Renal cortical epithelial cell (primary cell): ENCODE measurements at places on chromosomes 3 and 15. TPM values are rescaled to one million over a fixed set of nuclear protein-coding genes. Genes with fewer than 3 reads are reported as not detected.

Gene AP3B2
- 0.17 and 1.5 TPM in 2 replicates for total RNA-seq

Gene ABHD10
- 20.1 and 43.6 TPM in 2 replicates for total RNA-seq

Gene ADAMTS17
- total RNA-seq, result 1.4 and 1.5 TPM in 2 replicates

Gene SCN11A
- total RNA-seq, result under 0.01 and 0.15 TPM in 2 replicates

DNA sequence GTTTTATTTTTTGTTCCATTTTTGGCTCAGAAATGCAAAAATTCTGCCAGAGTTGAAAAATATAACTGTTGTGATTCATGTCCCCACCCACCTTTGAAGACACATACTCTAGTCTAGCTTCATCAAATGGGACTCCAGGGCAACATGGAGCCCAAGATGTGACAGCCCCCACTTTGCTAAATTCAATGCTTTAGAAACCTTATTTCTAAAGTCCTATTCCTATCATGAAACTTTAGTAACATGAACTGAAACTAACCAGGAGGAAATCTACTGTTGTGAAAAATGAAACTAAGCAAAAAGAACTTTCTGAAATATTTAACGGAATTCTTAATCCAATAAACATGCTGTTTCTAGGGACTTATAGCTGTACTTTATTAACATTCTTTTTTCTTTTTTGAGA, 20.3 kb downstream of the UBP1 start:
- DNase-seq, result no peak

DNA sequence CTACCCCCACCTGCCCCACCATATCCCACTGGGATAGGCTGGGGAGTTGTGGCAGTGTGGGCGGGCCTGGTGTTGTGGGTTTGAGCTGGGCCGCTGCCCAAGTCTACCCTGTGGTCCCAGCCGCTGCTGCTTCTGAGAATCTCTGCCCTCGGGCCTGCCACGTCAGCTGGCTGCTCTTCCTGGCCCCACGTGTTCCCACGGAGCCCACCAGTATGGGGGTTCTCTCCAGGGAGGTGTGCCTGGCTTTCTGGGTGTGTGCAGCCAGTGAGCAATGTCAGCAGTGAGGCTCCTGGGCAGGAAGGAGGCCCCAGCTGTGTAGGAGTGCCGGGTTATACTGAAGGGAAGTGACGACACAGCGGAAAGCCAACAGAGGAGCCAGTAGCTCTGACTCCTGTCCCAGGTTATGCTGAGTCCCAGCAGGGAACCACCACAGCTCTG, 10.5 kb downstream of the GNAI2 start:
- DNase-seq, result peak; percentile 70

DNA sequence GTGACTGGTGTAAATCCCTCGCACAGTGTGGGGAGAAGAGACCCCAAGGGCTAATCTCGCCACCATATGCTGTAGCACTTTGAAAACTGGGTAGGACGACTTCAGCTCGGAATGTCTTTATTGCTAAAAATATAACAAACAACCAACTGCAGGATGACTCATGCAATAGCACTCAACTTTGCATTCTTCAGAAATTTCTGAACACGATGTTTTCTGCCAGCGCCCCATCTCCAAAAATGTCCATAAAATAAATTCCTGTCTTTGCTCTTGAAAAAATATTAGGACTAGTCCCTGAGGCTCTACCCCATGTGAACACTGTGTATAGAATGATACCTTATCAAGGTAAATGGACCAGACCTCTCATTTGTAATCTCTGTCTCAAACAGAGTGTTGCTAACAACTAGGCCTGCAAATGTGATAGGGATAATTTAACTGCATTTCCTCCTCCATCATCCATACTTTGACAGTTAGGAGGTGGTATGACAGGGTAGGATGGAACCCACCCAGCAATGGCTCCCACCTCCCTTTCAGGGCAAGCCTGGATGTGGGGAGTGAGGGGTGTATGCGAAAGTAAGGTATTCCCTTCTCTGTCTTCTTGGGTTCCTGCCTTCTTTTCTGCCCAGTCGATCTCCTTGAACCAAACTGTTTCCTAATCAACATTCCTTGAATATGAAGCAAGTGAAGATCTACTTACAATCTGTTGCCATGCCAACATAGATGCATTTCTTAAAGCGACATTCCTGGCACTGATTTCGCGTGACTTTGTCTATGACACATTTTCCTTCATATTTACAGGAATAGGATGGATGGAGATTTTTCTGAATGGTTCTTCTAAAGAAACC, 201.1 kb downstream of the NR1D2 start:
- DNase-seq, result peak; percentile 74

DNA sequence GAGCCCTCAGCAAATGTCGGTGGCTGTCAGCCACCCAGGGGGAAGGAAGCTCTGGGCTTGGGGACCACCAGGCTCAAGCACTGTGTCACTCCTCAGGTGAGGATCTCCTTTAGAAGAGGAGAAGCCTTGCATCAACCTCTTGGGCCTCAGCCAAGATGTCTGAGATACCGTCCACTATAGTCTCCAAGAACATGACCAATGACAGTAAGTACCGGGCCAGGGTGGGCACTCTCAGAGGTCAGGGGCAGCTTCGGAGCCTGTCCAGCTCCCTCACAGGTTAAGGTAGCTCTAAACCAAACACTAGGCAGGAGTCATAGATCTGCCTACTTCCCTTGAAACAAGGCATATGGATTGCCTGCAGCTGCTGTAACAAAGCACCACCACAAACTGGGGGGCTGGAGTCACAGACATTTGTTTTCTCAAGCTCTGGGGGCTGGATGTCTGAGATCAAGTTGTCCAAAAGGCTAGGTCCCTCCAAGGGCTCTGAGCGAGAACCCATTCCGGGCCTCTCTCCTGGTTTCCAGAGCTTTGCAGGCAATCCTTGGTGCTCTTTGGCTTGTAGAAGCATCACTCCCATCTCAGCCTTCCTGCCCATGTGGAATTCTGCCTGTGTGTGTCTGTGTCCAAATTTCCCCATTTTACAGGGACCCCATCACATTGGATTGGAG, 1.3 kb downstream of the CFAP100 start:
- no peak for DNase-seq

DNA sequence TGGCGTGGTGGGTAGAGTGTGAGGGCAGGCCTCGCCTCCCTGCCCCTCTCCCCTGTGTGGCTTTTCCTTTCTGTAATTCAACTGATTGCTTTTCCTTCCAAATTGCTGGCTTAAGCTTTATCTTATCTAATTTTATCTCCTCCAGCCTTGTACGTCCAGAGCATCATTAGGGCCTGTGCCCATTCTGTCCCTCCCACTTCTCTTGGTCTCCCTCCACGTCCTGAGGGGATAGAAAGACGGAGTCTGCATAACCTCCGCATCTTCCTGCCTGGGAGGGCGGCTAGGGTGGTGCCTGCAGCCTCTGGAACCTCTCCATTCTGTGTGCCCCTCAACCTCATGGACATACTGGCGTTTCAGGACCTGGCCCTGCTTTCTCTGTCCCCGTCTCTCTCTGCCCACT, 39.8 kb downstream of the CACNA1D start:
- no peak for DNase-seq

GRCh38 chr3:16069149-16069922, 105.1 kb upstream of the GALNT15 start:
- peak; percentile 91 for DNase-seq

DNA sequence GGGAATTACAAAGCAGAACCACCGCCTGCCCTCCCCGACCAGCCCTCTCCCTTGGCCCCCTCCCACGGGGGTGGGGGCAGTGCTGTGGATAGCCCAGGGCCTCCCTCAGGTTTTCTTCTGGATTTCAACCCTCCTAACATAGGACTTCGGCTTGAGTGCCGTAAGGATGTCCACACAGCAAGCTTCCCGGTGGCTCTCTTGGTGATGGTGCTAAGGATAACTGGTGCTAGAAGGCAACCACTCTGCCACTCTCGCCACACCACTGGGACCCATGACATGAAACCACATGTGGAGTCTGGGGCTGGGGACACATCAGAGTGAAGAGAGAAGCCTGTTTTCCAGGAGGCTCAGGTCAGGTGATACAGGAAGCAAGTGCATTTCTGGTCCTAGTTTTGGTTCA, 35.4 kb downstream of the SCN5A start:
- DNase-seq, result no peak

DNA sequence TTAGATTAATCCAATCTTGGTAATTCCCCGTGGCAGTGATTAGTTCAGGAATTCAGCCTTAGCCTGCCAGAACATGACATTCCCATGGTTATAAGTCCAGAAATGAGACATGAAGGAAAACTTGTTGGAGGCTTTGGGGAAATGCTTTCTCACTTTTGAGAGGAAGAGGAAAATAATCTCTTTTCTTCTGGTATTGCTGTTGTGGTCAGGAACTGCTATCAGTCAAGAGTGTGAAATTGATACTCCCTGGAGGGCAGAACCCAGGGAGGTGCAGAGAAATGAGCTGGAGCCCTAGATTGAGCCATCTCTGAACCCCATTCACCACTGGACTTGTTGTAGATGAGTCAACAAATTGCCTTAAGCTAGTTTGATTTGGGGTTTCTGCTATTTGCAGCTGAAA, 38.6 kb upstream of the APH1B start:
- DNase-seq, result peak; percentile 42

DNA sequence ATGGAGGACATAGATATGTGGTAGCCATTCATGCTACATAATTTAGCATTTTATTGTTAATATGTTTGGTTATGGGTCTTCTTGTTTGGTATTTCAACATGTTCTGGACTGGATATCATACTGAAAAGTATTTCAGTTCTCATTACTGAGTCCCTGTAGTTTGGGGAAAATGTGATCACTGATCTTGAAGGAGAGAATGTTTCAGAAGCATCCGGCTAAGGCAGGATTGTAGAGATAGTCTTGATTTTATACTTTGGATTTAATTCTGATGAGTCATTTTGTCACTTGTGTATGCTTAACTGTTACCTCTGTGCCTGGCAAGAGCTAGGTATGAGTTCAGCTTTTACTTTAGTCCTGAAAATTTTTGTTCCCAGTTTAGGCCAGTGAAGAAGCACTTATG, 7.1 kb downstream of the CHD2 start:
- peak; percentile 72 for DNase-seq

- DNase-seq, result no peak
These were observed 462.0 kb downstream of the GBE1 start for GRCh38 chr3:81299481-81299880.
